ENCODE measurements at places on chromosomes 6 and 20. TPM values are rescaled to one million over a fixed set of nuclear protein-coding genes. Genes with fewer than 3 reads are reported as not detected.

GRCh38 chr6:134177236-134177635 lies 124.8 kb upstream of the SLC2A12 start:
- no peak for DNase-seq

GRCh38 chr6:11226005-11226404 lies 6.5 kb downstream of the NEDD9 start:
- no peak for DNase-seq

DNA sequence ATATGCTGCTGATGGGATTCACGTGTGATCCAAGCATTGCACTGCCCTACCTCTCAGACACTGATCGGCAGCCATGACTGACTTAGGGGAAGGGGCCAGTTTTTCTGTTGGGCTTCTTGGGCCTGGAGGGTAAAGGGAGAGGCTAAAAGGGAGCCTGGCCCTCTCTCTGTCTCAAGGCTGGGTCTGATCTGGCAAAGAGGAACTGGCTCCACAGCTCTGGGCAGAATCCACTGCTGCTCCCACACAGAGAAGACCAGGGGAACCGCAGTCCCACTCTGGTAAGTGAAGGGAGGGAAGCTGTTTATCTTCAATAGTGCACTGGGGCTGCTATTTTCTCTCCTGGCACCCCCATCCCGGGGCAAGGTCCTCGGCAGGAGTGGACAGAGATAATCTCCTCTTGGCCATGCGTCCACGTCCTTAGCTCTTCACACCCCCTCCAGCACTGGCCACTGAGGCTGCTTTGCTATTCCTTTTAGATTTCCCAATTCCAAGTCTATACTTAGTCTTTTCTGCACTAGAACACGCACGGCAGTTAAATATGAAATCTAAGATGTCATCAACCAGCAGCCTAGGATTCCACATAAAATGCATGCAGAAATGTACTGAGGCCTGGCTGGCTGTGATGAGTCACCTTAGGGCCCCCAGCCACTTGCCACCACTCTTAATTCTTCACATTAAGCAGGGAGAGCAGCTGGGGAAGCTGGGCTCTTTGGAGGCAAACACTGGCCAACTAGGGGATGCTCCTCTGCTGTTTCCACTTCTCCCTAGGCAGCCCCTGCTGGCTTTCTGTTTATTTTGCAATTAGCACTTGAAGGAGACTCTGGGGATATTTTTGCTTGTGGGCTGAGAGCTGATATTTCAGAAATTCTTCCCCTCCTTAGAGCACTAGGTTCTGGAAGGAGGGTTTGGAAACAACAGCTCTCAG lies 87.8 kb upstream of the ARMC2 start:
- DNase-seq: no peak

The RTF2 gene
- total RNA-seq: 63.5 TPM

The CDKAL1 gene
- 21.0 TPM for total RNA-seq

Data from type B pancreatic cell (in vitro differentiated cells).